ENCODE measurements at places on chromosomes 7 and 10.

DNA sequence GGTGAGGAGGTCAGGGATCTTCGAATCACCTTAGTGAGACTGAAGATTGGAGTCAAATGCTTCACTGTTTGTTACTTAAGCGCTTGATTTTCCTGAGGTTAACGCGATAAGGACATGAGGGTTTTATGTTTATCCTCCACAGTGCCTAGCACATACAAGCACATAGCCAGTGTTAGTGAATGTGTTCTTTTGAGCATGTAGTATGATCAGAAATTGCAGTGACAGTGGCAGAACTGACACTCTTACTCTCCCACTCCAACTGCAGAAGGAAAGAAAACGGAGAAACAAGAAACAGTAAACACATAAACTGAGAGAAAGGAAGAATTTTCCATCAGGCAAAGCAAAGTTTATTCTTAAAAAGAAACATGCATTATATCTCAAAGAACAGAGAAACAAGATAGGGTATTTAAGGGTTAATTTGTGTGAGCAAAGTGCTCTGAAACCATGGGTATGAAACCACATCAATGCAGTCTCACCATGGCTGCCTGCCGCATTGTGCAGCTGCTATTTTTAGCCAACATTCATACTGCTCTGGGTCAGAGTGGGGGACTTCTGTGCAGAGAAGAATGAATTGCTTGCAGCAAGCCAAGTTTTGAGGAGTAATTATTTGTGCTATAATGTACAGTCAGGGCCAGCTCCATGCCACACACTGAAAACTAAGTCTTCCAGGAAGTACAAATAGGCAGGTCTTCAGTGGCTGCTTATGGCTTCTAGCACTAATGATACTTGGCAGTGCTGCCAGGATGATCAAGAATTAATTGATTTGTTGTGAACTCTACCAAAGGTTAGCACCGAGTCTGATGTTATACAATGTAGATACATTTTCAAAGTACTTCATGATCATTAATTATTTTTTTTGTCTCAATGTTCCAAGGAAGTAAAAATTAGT lies 152.0 kb downstream of the MACC1 start:
- no peak for DNase-seq

GRCh38 chr10:103881416-103882284 lies 26.3 kb upstream of the SH3PXD2A start:
- DNase-seq: no peak

- DNase-seq: no peak
Observed at GRCh38 chr10:33381451-33382215, 47.2 kb upstream of the NRP1 start.

GRCh38 chr7:27735165-27735564 lies 4.8 kb upstream of the TAX1BP1 start:
- no peak for DNase-seq

DNA sequence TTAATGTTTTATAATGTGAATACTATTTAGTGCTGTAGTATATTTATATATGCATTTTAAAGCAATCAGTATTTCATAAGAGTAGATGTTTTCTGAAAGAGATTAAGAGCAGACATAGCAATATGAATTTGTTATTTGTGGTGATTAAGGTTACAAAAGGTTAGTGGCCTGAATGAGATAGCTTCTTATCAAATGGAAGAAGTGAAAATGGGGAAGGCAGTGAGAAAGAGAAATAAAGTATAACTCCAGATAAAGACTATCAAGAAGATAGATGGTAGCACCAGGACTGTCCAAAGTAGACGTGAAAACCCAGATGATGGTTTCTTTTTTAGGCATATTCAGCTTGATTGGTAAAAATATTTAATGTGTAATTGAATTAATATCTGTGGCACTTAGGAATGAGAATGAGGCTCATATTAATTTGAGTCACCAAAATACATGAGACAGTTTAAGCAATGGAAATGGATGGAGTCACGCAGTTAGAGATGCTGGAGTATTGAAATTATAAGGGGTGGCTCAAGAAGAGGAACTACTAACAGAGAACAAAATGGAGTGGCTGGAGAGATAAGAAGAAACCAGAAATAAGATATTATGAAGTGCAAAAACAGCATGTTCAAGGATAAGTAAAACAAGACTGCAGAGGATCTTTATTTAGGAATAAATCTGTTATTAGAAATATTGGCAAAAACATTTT lies 288.0 kb upstream of the SEMA3C start:
- no peak for DNase-seq

DNA sequence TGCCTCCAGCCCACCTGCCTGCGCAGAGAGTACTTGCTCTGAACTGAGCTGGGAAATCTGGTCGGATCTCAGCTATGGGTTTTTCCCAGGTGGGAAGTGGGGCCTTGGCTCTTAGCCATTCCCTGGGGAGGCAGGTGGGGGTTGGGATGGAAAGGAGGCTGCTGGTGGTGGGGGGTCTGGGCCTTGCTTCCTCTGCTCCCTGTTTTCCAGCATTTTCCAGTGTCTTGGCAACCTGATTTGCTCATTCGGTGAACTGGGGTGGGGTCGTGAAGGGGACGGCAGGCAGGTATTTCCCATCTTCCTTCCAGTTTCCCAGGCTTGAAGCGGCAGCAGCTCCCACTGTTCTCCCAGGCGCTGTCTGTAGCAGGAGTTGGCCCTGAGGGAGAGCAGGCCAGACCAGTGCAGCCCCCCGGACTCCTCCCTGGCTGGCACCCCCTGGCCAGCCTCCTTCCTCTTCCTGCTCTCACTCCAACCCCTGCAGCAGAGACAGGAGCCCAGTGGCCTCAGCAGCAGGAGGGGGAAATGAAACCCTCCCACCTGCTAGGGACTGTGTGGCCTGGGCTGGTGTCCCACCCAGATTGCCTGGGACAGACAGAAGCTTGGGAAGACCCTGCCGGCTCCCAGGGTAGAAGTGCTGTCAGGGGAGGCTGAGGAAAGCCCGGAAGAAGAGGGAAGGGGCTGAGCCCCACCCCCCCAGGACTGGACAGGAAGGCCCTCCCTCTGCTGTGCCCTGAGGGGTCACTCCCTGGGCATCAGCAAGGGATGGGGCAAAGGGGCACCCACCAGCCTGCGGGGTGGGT lies 6.6 kb downstream of the TRIM8 start:
- DNase-seq: no peak

DNA sequence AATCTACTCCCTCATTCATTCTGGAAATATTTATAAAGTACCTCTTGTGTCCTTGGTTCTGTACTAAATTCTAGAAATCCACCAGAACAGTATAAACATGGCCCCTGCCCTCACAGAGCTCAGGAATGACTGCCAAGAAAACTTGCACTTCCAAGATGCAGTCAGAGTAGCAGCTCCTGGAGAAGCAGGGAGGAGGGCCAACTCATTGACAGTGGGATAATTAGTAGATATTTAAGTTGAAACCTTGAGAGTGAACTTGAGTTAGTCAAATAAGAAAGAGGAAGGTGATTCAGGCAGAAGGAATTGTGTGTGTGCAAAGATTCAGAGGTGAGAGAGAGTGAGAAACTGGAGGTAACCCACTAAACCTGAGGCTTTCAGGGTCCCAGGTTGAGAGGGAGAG lies 182.2 kb upstream of the INHBA start:
- no peak for DNase-seq

GRCh38 chr10:75450644-75451640 lies 19.5 kb downstream of the LRMDA start:
- no peak for DNase-seq

Data from activated T-helper 1 cell treated with anti-CD3 and anti-CD28 coated beads, Interleukin-2, amount 50 U/mL, for 16 hours (primary cell).